GM13977 (cell line): ENCODE measurements at places on chromosomes 16 and 17.
A peak's percentile ranks its signal among the peaks of the same experiment; 100 is the strongest.

DNA sequence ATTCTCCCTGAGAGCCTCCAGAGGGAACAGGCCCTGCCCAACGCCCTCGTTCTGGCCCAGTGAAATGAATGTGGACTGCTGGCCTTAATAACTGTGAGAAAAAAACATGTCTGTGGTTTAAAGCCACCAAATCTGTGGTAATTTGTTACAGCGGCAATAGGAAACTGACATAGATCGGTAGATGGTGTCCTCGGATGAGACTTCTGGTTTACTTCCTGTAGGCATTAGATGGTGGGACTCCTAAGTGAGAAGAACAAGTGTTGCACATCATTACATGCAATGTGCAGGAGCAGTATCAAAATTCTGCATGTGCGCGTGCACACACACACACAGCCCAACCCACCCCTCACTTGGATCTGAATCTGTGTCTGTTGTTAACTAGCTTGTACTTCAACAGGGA is 42.0 kb downstream of the CDK5R1 start:
- DNase-seq = no peak

GRCh38 chr16:86882586-86883280 is 304.4 kb downstream of the FOXL1 start:
- no peak for DNase-seq

- DNase-seq = no peak
These were observed 19.9 kb downstream of the ZCCHC14 start for GRCh38 chr16:87472935-87473334.

GRCh38 chr17:66842959-66843358 is 8.0 kb downstream of the CACNG5 start:
- DNase-seq = no peak

DNA sequence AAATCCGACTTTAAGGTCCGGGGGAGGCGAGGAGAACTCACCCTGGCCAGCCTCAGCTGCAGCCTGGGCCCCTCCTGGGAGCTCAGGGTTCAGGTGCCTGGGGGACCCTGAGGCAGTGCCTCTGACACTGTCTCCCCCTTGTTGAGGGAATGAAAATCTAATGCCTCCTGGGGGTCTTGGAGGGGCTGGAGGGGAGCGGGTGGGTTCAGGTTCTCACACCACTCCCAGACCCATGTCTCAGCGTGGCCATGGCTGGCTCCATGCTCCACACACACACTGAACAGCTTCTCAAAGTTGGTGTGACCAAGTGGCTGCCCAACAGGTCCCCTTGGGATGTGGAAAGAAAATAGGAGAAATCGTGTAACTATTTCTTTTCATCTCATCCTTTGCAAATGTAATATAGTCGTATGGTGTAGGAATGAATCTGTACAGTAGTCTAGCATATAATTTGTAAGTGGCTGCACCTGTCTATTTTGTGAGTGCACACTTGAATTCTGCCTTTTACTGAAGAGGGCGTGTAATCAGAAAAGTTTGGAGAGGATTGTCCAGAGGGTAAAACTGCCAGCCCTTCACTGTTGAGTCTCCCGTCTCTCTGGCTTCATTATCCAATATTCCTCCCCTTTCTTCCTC is 788 bp upstream of the PRCD start:
- no peak for DNase-seq

DNA sequence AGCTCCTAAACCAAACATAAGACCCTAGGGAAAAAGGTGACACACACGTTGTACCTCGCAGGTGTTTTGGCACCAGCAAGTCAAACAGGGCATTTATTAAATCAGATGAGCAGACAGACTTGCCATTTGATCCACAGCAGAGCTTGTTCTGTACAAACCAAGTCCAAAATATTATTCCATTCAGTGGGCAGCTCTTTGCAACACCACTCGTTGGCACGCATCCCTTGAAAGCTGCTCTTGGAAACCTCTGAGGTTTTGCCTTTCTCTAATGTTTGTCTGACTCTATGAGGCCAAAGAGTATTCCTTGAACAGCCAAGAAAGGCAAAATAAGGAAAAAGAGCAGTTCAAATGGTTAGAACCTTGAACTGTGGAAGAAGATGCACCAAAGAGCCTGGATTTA is 12.7 kb downstream of the TMEM100 start:
- no peak for DNase-seq

DNA sequence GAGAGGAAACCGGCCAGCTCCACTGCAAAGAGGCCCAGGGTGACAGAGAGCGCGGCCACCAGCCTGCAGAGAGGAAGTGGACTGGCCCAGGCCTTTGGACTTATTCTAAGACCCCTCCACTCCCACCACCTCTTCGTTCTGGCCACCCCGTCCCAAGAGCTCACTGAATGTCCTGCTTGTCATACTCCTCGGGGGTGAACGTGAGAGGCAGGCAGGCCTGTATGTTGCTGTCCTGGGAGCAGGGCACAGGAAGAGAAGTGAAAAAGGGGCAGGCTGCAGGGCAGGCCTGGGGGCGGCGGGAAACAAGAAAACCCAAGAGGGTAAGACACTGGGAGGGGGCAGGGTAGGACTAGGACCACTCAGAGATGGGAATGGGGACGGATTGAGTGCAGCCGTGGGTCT is 384 bp downstream of the TMEM107 start:
- no peak for DNase-seq

DNA sequence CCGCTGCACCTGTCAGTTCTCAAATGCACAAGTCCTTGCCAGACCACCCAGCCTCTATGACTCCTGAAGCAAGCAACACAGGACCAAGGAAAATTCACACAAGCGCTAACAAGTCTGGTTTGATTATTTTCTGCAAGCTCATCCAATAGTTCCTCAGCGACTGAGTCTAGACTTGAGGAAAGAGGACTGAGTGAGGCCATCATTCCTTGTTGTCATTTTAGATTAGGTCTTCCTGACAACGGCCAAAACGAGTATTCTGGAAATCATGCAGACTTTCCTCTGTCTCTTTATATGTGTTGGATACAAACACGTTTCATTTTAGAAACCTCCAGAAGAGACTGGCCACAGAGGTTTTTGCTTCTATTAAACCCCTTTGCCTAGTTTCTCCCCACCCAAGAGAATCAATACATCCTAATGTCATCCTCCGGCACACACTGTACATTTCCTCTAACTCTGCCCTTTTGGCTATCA is 561 bp downstream of the CCDC47 start:
- DNase-seq = no peak

GRCh38 chr17:76524598-76525512 is 12.7 kb downstream of the CYGB start:
- no peak for DNase-seq

DNA sequence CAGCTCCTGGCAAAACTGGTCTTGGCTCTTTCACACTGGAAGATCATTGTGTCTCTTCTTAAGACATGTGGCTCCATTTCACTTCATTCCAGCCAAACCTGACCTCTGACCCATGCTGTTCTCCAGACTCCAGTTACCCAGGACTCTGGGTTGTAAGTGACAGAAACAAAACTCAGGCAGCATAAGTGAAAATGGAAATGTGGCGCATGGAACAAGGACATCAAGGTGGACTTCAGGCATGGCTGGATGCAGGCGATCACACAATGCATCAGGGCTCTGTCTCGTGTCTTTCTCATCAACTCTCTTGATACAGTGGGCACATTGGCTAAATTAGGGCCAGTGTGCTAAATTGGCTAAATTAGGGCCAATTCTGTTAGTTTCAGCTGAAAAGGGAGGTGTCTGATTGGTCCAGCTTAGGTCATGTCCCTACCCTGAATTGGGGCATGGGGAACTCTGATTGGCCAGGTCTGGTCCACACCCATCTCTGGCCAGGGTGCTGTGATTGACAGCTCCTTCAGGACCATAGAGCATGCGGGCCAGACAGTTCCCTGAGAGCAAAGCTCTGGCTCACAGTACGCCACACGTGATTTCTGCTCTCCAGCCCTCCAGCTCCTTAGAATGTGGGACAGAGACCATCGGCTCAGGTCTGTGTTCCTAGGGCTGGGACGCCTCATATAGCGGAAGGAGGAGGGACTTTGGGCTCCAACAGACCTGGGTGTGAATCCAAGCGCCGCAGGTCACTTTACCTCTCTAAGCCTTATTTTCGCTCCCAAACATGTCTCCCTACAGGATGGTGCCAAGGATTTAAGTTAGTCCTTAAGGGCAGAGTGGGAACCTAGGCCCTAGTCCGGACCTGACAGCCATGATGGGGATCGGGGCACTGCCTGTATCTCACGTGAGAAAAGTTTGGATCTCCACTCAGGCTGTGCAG is 17.5 kb downstream of the SOCS1 start:
- no peak for DNase-seq

- DNase-seq = peak; percentile 17
These were observed 1.1 kb downstream of the CRLF3 start for GRCh38 chr17:30823421-30823820.

- DNase-seq = no peak
These were observed 315.1 kb upstream of the EEF2KMT start for GRCh38 chr16:5412731-5413130.

- DNase-seq = no peak
These were observed 4.4 kb downstream of the SMARCD2 start for GRCh38 chr17:63837962-63838600.

DNA sequence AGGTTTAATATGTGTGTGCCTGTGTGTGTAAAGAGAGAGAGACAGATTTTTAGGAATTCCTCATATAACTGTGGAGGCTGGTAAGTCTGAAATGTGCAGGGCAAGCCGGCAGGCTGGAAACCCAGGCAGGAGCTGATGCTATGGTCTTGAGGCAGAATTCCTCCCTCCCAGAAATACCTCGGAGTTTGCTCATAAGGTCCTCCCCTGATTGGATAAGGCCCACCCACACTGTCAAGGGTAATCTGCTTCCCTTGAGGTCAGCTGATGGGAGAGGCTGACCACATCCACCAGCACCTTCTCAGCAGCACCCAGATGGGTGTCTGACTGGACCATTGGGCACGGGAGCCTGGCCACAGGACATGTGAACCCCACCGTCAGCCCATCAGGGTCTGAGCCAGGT is 42.4 kb downstream of the C16orf95 start:
- no peak for DNase-seq

GRCh38 chr16:19607616-19608280 is 52.2 kb downstream of the VPS35L start:
- DNase-seq = no peak

GRCh38 chr17:70987867-70988340 is 818.6 kb downstream of the KCNJ2 start:
- DNase-seq = peak; percentile 4

- DNase-seq = no peak
These were observed 1.4 kb downstream of the NSMCE1 start for GRCh38 chr16:27267037-27267677.

GRCh38 chr17:58280480-58281217 is at the start of gene MPO:
MPO (minus strand) TSS chr17:58280935; CDS start chr17:58280758, 177 bp downstream.
- DNase-seq = peak; percentile 20

DNA sequence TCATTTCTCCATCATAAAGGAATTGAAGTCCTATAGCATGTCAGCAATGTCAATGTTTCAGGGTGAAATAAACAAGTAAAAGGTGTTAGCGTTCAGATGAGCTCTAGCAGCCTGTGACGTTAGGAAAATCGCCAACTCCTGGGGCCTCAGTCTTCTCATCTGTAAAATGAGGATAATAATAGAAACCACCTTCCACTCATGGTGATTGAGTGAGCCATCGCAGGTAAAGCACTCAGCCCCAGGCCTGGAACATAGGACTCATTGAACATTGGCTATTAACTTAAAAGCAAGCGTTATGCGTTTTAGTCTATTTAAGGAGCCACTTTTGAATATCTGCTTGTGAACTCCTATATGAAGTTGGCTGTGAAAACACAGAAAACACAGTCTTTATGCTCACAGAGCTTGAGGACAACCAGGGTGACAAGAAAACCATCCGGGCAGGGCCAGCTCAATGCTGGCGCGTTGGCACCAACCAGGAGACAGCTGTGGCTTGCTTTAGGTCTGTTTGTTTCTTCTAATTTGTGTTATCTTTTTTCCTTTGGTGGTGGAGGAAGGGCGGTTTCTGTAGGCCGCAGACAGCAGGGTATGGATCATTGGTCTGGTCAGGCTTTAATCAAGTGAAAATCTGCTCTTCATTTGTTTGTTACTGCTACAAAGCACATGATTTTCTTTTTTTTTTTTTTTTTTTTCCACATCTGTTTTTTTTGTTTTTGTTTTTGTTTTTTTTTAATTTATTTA is 35.7 kb upstream of the MED9 start:
- no peak for DNase-seq

GRCh38 chr17:77116371-77116860 is 24.4 kb upstream of the SEC14L1 start:
- DNase-seq = no peak

DNA sequence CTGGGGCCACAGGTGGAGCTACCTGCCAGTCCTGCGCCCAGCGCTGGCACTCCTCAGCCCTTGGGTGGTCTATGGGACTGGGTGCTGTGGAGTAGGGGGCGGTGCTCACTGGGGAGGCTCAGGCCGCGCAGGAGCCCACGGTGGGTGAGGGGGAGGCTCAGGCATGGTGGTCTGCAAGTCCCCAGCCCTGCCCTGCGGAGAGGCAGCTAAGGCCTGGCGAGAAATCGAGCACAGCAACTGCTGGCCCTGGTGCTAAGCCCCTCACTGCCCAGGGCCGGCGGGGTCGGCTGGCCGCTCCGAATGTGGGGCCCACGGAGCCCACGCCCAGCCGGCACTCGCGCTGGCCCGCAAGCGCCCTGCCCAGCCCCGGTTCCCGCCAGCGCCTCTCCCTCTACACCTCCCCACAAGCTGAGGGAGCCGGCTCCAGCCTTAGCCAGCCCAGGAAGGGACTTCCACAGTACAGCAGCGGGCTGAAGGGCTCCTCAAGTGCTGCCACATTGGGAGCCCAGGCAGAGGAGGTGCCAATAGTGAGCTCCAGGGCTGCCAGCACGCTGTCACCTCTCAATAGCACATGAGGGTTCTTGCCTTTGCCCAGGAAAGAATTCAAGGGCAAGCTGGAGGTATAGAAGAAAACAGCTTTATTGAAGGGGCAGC is 11.0 kb upstream of the EEF2KMT start:
- DNase-seq = no peak

DNA sequence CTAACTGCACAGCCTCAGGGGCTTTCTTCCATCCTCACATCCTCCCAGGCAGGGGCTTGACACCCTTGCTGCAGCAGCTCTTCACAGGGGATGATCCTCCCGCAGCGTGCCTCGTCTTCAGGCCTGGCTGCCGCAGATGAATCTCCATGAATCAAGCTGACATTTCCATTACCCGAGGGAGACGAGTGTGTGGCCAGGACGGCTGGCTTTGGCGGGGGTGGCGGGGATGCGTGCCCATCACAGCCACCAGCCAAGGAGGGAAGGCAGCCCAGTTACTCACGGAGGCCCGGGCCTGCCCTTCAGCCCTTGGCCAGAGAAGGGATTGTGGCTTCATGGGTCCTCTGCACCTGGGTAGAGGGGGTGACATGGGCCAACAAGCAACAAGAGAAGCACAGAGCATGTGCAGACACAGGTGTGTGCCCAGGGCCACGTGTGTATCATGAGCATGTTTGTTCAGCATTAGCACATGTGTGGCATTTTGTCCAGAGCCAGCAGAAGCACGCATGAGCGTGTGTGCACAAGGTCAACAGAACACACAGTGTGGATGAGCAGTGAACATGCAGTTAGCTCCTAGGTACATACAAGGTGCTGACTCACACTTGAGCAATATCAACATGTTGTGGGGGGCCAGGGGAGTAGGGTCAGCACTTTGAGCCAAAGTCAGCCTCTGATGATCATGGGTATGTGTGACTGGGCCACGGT is 236.4 kb downstream of the KATNIP start:
- DNase-seq = no peak
